ENCODE measurements at places on chromosomes 2 and 18.

- no peak for DNase-seq
Observed at GRCh38 chr2:68833162-68833561, 38.0 kb downstream of the BMP10 start.

GRCh38 chr18:3074087-3074486 lies 61.1 kb upstream of the LPIN2 start:
- DNase-seq, result no peak

- DNase-seq, result no peak
Observed at GRCh38 chr2:161905389-161906046, 168.5 kb downstream of the DPP4 start.

- no peak for DNase-seq
Observed at GRCh38 chr2:40450796-40451430, 977 bp downstream of the SLC8A1 start.

- DNase-seq, result no peak
Observed at GRCh38 chr2:206276169-206276942, 1.9 kb downstream of the ZDBF2 start.

GRCh38 chr2:66122516-66122915 lies 312.4 kb upstream of the MEIS1 start:
- DNase-seq, result no peak

GRCh38 chr2:23383100-23383499 lies 1.9 kb upstream of the KLHL29 start:
- DNase-seq, result no peak

- no peak for DNase-seq
Observed at GRCh38 chr18:23238152-23238531, 102.9 kb downstream of the CABLES1 start.

DNA sequence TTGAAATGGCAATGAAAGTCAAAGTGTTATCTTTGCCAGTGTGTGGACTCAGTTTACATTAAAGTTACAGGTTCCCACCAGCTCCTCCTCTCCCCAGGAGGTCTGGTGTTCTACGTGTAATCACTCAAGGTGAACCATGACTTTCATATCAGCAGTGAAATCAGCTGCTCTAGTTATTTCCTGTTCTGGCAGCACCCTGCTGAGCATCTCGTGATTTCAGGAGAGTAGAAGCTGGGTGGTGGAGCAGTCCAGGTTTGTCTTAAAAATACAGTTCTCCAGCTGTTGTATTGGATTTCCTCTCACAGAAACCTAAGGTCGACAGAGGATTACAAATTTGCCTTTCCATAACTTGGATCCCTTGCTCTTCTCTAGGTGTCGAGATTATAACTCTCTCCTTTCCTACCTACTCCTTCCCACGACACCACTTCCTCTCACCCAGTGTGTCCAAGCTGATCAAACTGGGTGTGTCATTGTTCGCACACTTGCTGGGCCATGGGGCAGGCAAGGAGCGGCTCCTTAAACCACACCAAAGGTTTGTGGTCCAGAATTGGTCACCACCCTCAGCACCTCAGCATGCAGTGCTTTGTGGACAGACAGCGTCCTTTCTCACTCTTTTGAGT lies 13.0 kb upstream of the ARHGAP25 start:
- DNase-seq, result peak; percentile 28

GRCh38 chr2:228628682-228629081 lies 447.2 kb upstream of the SPHKAP start:
- no peak for DNase-seq

DNA sequence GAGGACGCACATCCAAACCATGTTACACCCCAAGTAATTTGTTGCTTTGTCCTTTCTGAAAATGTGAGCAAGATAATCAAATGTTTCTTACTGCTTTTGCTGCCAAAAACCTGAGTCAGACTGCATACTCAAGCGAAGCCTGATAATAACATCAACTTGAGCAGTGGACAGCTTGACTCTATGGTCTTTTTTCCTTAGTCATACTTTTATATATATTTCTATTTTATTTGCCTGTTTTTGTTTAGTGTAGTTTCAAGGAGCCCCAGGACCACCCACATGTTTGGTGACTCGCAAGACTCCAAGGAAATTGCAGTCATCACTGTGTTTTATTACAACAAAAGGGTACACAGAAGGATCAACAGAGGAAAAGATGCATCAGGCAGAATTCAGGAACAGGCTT lies 688.4 kb upstream of the PIK3C3 start:
- DNase-seq, result no peak

DNA sequence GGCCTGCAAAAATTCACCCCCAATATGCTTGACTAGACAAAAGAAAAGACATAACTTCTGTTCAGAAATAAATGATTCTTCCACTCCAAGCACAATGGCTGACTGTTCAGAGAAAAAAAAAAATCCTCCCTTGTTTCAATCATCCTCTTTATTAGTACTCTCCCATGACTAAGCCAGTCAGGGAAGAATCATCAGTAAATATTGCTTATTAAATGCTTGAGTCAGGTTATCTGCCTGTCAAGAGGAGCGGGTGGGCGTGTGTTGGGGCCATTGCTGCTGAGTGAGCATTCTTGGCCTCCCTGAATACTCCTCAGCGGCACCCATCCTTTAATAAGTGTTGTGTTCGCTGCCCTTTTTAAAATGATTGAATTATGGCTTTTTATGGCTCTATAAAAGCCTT lies 1334.8 kb upstream of the CELF4 start:
- no peak for DNase-seq

DNA sequence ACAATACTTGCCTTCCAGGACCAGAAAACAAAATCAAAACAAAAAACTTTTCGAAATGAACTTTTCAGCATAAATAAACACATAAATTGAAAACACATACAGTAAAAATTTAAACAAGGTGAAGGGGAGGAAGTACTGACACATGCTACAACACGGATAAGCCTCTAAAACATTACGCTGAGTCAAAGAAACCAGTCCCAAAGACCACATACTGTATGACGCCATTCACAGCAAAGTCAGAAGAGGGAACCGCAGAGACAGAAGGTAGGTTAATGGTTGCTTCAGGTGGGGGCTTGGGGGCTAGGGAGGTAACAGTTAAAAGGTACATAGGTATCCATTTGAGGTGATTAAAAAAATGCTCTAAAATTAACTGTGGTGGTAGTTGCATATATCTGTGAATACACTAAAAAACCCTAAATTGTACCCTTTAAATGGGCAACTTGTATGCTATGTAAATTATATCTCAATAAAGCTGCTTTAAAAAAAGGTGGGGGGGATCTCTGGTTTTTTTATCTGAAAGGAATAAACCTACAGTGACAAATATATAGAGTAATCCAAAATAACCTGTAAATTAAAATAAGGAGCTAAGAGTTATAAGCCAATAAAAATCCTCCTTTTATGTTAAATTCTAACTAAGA lies 7.1 kb downstream of the COX7A2L start:
- no peak for DNase-seq

DNA sequence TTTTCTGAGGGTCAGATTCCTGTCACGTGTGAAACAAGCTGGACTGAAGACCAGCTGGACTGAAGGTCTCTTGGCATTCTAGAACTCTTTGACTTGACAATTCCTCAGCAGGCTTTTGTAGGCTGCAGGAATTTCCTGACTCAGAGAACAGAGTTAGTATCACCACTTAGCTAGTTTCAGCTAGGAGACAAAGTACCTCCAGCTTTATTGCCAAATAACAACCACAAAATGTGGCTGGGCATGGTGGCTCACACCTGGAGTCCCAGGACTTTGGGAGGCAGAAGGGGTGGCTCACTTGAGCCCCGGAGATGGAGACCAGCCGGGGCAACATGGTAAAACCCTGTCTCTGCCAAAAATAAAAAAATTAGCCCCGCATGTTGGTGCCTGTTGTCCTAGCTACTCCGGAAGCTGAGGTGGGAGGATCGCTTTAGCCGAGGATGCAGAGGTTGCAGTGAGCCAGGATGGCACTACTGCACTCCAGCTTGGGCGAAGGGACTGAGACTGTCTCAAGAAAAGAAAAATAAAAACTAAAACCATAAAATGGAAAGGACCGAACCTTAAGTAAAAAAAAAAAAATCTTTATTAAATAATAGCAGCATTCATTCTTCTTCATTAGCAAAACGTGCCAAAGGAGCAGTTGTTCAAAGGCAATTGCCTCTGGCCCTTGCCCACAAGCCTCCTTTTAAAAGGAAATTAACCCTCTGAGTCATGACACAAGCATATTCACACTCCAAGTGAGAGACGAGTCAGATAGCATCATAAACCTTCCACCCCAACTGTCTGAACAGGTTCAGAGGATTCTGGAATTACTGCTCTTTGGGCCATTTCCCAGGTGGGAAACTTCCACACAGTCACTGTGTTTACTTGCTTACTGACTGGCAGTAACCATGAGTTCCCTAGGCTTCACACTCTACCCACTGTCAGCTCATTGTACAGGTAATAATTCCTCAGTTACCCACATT lies 88.9 kb downstream of the MYL12B start:
- no peak for DNase-seq

DNA sequence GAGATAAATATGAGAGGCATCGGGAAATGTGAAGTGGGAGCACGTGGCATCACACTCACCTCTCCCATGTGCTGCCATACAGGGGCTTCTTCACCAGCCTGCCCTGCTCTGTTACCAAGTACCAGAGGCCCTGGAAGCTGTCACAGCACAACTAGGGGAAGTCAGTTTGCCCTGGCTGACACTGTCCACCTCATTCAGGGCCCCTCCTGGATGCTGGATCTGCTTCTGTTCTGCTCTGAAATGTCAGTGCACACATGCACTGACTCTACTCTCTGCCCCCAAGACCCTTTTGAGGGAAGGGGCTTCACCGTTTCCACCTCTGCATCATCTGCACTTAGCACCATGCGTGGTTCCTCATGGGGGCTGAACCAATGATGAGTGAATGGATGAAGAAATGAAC lies 311.1 kb downstream of the EN1 start:
- no peak for DNase-seq

DNA sequence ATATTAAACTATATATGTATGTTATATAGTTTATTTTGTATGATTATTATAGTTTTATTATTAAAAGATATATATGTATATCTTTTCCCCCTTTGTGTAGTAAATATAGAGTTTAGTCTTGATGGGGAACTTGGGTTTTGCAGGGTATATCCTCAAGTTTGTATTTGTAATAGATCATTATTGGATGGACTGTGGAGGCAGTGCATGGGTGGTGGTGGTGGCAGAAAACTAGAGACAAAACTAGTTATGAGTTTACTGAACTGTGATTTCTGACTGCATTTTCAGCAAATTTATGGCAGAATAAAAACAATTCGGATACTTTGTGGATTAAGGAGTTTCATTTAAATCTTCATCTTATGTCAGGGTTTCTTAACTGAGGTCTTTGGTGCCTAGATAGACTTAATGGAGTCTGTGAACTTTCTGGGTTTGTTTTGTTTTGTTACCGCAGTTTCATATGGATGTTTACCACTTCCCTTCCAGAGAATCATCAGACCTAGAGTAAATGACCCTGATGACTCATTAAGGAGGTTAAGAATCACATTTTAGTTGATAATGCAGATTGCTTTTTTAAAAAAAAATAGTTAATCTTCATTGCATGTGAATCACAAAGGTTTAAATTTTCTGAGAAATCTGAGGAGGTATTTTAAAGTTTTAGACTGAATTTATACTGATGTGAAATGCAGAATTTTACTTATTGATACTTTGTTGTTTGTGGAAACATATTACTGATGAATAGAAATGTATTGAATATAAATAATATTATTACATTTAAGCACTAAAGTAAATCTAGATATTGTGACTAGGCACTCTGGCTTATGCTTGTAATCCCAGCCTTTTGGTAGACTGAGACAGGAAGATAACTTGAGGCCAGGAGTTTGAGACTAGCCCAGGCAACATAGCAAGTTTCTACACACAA lies 14.5 kb downstream of the EPC2 start:
- no peak for DNase-seq

- no peak for DNase-seq
Observed at GRCh38 chr18:63141778-63142176, 177.8 kb downstream of the BCL2 start.

GRCh38 chr18:24995056-24995455 lies 356.9 kb downstream of the ZNF521 start:
- DNase-seq, result no peak

- no peak for DNase-seq
Observed at GRCh38 chr2:143480601-143481236, 351.5 kb downstream of the ARHGAP15 start.

DNA sequence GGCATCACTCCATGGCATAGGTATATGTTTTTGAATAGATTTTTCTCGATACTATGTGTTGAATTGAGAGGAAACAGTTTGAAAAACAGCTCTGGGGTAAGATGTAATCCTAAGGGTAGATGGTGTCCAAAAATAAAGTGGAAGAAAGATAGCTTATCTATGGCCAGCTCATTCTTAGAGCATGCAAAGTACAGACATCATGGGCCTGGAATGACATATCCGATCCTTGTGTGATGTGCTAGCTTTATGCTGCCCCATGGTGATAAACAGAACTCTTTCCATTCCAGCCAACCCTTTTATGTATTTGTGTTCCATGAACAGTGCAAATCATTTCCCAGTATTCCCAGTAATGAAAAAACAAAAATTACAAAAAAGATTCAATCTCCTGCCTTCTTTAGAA lies 390.2 kb upstream of the NXPH2 start:
- DNase-seq, result no peak

DNA sequence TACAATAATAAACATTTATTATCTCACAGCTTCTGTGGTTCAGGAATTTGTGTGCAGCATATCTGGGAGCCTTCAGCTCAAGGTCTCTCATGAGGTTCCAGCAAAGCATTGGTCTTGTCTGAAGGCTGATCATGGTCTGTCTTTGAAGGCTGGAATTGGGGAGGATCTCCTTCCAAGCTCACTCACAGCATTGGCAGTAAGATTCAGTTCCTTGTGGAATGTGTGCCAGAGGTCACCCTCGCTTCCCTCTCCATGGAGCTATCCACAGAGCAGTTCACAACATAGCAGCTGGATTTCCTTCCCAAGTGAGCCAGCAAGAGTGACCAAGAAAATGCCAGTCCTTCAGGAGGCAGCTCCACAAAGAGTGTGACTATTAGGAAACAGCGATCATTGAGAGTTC lies 202.2 kb upstream of the ST6GAL2 start:
- no peak for DNase-seq

DNA sequence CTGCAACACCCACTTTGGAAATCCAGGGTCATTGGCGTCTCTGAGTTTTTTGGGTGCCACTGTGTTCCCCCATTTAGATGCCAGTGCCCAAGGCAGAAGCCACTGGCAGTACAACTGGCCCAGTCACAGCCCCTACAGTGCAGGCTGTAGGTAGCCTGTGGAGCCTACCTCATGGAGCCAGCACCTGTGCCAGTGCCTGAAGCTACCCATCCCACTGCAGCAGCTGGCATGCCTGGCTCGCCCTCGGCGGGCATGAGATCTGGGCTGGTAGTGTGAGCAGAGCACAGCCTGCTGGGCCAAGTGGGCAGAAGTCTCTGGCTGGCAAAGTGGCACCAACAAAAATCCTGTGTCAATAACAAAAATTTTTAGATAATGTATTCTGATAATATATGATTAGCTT lies 1111.4 kb upstream of the NXPH2 start:
- DNase-seq, result no peak

All from stimulated activated CD4-positive, alpha-beta T cell treated with anti-CD3 and anti-CD28 coated beads, Interleukin-4, amount 100 ng/mL, for 4 hours (primary cell).